ENCODE measurements at places on chromosomes 6 and 20. TPM values are rescaled to one million over a fixed set of nuclear protein-coding genes. Genes with fewer than 3 reads are reported as not detected.
A peak's percentile ranks its signal among the peaks of the same experiment; 100 is the strongest.

DNA sequence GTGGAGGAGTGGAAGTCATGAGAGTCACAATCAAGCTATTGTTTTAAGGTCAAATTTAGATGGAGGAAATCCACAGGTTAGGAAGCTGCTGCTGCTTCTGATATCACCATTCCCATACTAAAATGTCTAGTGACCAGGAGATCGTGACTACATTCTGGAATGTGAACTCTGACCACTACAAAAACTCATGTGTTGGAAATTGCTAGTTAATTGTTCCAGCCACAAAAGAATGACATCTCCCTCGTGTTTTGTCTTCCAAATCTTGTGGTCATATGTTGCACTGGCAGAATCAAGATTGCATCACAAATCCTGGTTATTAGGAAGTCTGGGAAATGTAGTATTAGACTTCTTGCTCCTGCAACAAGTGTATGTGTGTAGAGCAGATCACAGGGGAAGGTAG is 441.9 kb downstream of the CD109 start:
- no peak for DNase-seq
- H3K27ac ChIP-seq: no peak overlapping the region
- no peak overlapping the region for H3K4me3 ChIP-seq
- H3K4me1 ChIP-seq: no peaks in the 10 kb centered on the region

Gene OXT
- total RNA-seq: 1.0 TPM

DNA sequence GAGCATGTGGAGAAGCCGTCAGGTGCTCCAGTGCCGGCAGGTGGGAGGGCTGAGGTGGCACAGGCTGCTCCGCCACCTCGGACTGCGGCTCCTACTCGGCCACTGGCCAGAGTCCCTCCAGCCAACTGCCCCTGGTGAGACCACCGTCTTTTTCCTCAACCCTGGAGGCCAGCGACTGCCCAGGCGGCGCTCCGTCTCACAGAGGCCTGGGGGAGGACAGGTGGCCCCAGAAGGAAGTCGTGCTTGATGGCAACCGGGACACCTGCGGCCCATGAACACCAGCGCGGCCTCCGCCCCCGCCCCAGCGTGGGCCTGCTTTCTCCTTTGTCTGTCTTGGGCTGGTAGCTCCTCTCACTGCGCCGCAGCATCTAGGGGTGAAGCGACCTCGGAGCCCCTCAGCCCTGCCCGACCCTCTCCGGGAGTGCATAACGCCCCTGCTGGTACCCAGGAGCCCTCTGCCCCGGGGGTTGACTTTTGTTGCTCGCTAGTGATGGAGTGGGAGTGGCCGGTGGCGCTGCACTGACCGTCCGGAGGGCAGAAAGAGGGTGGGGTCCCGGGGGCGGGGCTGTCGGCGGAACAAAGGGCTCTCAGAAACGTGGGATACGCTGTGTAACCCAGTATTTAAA is 706 bp upstream of the TUBB2B start:
- H3K27me3 ChIP-seq: peaks cover 70% of the 10 kb centered on the region
- peaks cover 44% of the 10 kb centered on the region for H3K4me1 ChIP-seq
- H3K27ac ChIP-seq: no peak overlapping the region
- DNase-seq: peak; percentile 50
- peak overlapping the region; percentile 54 for H3K4me3 ChIP-seq

Gene FRK
- 0.02 TPM for total RNA-seq

DNA sequence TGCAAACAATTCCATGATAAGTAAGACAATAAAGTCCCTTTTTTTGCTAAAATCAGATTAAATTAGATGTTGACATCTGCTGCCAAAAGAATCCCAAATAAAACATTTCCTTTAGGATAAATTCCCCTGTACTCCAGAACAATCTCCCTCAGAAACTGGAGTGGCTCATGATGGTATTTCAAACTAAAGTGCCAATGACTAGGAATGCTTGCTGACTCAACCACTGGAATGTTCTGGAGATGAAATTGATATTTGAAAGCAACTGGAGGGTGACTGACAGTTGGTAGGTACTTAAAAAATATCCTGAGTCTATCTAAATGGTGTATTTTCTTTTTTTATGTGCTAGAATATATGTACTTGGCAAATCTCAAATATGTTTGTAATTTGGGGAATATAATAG is 350.1 kb upstream of the TSHZ2 start:
- H3K4me1 ChIP-seq: peaks cover 8% of the 10 kb centered on the region
- peaks cover 1% of the 10 kb centered on the region for H3K27me3 ChIP-seq
- no peak for DNase-seq
- no peak overlapping the region for H3K4me3 ChIP-seq
- no peak overlapping the region for H3K27ac ChIP-seq

All from activated CD4-positive, alpha-beta memory T cell treated with anti-CD3 and anti-CD28 coated beads for 36 hours (primary cell).